NCI-H2029 treated with DMSO at 0.1 percent for 48 hours (cell line): ENCODE measurements at places on chromosomes 2 and 18.
A peak's percentile ranks its signal among the peaks of the same experiment; 100 is the strongest.

GRCh38 chr2:51888120-51888519, 856.2 kb upstream of the NRXN1 start:
- no peak for DNase-seq

- no peak for DNase-seq
These were observed 13.1 kb upstream of the MYL12A start for GRCh38 chr18:3234457-3234856.

- DNase-seq = peak; percentile 54
These were observed 278.0 kb downstream of the NEDD4L start for GRCh38 chr18:58321986-58322385.

GRCh38 chr2:31002537-31003150, 135.6 kb downstream of the GALNT14 start:
- no peak for DNase-seq

- no peak for DNase-seq
These were observed 13.2 kb upstream of the APOB start for GRCh38 chr2:21057097-21057496.

- no peak for DNase-seq
These were observed 54.3 kb upstream of the TSPYL6 start for GRCh38 chr2:54310311-54310710.

DNA sequence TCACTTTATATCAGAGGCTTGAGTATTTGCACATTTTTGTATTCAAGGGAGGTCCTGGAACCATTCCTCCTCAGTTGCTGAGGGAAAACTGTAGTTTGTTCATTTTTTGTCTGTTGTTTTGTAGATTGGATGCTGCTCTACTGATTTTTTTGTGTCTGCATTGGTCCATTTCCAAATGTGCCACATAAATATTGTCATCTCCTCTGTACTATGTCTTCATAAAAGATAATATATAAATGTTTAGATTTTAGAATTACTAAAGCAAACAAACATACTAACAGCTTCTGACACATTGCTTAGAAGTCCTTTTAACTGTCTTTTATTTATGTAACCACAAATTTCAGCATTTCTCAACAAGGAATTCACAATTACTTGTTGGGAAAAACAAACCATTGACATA, 356.8 kb downstream of the PLCL1 start:
- no peak for DNase-seq

- DNase-seq = no peak
These were observed 11.8 kb upstream of the ACOXL start for GRCh38 chr2:110720547-110720946.

GRCh38 chr2:214519258-214519818, 108.5 kb downstream of the VWC2L start:
- no peak for DNase-seq

DNA sequence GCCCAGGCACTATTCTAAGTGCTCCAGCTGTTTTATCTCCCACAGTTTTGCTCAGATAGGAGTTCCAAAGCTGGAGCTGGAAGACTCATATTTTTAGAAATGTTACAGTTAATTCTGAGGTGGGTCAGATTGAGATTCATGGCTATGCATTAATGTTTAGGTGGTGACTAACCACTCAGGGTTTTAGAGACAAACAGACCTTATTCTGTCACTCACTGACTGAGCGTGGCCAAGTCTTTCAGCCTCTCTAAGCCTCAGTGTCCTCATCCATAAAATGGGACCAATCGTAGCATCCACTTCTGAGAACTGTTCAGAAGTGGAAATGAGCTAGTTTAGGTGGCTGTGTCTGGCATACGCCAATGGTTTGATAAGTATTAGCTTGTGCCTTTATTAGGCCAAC, 4.3 kb upstream of the CASP8 start:
- no peak for DNase-seq

DNA sequence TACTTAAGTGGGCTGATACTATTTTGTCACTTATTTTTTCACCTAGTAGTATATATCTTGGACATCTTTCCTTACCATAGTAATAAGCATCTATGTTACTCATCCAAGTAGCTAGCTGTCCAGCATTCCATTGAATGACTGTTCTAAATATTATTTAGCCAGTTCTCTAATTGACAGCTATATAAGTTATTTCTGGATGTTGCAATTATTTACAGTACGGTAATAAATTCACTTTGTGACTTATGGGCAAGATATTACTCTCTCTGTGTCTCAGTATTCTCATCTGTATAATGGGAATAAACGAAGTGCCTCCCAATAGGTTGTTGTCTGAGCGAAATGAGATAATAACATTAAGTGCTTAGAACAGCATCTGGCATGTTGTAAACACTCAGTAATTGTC, 46.6 kb upstream of the AGAP1 start:
- no peak for DNase-seq

- peak; percentile 83 for DNase-seq
These were observed 25.1 kb upstream of the SGPP2 start for GRCh38 chr2:222399038-222399783.

- DNase-seq = no peak
These were observed 8.2 kb downstream of the WDR54 start for GRCh38 chr2:74429487-74430451.

- no peak for DNase-seq
These were observed 49.0 kb downstream of the PRKCE start for GRCh38 chr2:45700407-45701013.
